ENCODE measurements at places on chromosomes 2 and 18.

DNA sequence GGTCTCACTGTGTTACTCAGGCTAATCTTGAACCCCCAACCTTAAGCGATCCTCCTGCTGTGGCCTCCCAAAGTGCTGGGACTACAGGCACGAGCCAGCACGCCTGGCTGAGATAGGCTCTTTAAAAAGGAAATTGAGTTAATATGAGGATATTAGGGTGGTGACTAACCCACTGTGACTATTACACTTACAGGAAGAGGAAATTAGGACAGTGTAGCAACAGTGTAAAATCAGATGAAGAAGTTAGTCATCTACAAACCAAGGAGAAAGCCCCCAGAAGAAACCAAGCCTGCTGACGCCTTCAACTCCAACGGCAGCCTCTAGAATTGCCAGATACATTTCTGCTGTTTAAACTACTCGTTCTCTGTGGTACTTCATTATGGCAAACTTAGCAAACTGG lies 711.9 kb downstream of the SUCLG1 start:
- no peak for DNase-seq

DNA sequence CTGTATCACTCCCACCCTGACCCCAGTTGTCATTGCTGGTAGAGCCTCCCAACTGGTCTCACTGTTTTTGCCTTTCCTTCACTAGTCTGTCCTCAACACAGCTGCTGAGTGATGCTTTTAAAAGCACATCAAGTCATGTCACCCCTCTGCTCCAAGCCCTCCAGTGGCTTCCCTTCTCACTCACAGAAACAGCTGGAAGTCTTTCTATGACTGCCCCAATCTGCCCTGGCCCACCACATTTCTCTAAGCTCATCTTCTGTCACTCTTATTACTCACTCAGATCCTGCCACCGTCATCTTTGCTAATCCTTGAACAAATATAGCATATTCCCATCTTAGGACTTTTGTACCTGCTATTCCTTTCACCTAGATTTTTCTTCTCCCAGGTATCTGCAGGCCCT lies 242.6 kb upstream of the RBBP8 start:
- DNase-seq, result no peak

DNA sequence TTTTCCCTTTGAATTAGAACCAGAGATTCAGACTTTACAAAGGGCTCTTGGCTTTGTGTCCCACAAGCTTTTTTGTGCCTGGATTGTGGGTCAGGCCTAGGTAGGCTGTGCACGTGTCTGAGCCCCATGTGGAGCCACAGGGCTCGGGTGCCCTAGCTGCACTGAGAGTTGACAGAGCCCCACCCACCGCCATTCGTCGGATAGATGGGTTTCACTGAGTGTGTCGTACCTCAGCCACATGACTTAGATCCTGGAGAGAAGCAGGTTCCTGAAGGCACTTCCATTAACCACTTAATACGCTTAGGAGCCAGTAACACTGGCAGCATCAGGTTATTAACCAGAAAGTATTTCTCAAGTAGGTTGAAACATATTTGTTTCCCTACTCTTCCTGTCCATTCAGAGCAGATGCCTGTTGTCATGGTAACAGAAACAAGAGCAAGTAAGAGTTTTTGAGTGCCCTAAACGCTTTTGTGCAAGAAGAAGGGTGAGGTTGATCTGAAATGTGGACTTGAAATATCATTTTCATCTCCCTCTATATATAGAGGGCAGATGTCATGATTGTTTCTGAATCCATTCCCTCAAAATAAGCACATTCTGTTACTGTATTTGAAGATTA lies 30.0 kb downstream of the ADCYAP1 start:
- no peak for DNase-seq

DNA sequence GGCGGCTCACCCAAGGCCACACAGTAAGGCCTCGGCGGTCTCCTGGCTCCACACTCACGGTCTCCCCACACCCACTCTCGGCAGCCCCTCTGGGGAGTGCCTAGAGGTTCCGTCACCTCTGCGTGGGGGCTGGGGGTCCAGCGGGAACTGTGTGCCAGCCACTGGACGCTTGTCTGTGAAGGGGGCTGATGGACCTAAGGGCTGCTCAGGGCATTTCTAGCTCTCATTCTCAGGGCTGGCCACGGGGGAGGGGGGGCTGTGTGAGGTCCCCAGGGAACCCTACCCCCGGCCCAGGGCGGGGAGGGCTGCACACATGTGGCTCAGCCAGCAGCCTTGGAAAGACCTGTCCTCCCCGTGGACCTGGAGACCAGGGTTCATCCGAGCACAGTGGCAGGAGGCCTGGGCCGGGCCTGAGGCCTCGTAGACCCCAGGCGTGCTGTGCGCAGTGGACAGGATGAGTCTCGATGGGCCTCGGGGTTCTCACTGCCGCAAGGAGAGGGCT lies 27.1 kb upstream of the ODC1 start:
- no peak for DNase-seq

DNA sequence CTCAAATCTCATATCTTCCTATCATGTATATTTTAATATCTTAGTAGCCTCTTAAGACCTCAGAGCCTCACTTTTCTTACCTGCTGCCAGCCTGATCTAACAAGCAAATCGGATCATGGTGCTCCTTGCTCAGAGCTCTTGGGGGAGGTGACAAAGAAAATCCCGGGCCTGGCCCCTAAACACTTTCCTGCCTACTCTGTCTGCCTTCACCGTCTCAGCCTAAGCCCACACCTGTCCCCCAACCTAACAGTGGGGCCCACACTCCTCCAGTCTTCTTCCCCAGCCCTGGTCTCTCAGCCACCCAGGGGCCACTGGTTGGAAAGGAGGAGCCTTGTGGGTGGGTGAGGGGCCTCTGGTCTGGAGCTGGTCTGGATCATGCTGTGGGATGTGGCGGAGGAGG lies 207.3 kb downstream of the HAUS1 start:
- DNase-seq, result no peak

GRCh38 chr2:120305937-120306490 lies 39.9 kb upstream of the INHBB start:
- DNase-seq, result no peak

- DNase-seq, result no peak
These were observed 21.8 kb downstream of the LPIN2 start for GRCh38 chr18:2990956-2991640.

GRCh38 chr2:10517351-10518043 lies 69.4 kb upstream of the ODC1 start:
- no peak for DNase-seq

GRCh38 chr2:174171686-174172445 lies 76.5 kb downstream of the OLA1 start:
- DNase-seq, result no peak

All from activated T-helper 1 cell treated with Interleukin-2 at 50 U/mL for 16 hours (primary cell).